Glomerular endothelial cell (primary cell): ENCODE measurements at places on chromosomes 7 and 10. TPM values are rescaled to one million over a fixed set of nuclear protein-coding genes. Genes with fewer than 3 reads are reported as not detected.
A peak's percentile ranks its signal among the peaks of the same experiment; 100 is the strongest.

The CALHM1 gene
- not detected in 2 replicates for total RNA-seq

DNA sequence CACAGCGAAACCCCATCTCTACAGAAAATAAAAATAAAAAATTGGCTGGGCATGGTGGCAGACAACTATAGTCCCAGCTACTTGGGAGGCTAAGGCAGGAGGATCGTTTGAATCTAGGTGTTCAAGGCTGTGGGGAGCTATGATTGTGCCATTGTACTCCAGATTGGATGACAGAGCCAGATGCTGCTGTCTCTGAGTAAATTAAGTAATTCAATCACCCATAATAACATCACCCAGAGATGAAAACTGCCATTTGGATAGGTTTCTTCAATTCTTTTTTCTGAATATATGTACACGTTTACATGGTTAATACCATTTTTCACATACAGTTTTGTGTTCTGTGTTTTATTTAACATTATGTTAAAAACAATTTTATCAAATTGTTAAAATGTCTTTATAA, 79.3 kb downstream of the WIPF3 start:
- no peak for DNase-seq

DNA sequence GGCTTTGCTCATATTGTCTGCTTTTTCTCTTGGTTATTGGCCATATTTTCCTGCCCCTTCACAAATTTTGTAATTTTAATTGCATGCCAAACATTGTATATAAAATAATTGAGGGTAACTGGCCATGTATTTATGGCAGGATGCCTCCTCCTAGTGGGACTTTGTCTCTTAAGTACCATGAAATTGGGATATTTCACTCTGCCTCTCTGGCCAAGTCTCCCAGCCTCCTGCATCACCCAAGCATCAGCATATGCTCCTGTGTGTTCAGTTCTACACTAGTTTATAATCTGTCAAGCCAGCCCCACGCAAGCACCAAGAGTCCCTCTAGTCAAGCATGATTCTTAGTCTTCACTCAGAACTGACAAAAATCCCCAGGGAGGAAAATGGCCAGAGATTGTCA, 44.2 kb upstream of the FHIP2A start:
- no peak for DNase-seq

DNA sequence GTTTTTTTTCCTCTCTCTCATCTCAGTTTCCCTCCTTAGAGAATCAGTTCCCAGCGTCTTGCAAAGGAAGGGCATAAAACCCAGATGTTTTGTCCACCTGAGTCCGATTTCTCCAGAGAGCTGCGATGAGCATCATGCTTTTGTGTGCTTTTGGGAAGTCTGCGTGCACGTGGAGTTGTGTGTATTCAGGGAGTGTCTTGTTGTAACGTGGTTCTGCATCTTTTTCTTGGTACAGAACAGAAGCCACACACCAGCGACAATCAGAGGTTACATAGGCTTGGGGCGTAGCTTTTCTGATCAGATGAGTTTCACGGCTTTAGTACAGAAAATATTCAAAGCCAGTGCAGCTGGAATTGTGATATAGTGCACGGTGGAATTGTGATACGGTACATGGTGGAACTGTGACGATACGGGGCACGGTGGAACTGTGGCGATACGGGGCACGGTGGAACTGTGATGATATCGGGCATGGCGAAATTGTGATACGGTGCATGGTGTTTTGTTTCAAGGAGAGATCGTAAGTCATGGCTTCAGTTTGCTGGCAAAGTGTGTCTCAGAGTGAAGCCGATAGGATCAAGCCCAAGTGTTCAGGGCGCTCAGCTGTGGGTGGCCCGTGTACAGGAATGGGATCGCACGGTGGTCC, 32.8 kb downstream of the FOXK1 start:
- DNase-seq, result no peak

DNA sequence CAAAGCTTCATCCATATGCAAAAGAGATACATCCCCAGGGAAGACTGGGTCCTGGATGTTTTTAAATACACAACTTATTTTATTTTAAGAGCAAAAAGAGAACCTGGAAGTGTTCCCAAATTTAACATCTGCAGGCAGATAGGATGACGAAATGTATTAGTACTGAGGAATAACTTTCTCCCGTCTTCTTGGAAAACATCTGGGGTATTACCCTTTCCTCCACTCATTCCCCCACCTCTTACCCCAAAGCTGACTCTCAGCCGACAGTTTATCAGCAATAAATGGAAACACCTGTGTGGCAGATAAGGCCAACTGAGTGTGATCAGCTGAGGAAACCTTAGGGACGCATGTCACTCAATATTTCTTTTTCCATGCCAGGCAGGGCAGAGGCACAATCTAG, 435.6 kb upstream of the NPVF start:
- no peak for DNase-seq

- no peak for DNase-seq
Measured at GRCh38 chr7:25998499-25998898, 153.5 kb upstream of the NFE2L3 start.

The AGBL3 gene
- 1.3 and 2.5 TPM in 2 replicates for total RNA-seq

DNA sequence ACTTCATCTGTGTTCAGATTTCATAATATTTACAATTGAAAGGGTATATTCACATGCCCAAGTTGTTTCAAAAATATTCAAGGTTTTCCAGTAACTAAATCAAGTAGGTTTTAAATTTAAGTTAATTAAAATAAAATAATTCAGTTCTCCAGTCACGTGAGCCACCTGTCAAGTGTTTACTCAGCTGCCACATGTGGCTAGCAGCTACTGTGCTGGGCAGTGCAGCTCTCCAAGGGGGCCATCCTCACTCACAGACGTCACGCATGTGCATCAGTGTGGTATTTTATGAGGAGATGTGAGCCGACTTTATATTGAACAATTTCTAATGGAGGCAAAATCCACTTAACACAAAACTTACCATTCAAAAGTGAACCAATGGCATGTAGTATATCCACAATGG, 69.7 kb upstream of the CAMK2B start:
- DNase-seq, result no peak

The SPAM1 gene
- not detected in 2 replicates for total RNA-seq

The ZNF804B gene
- total RNA-seq, result not detected in 2 replicates

The HMX2 gene
- total RNA-seq, result not detected in 2 replicates

The FOXI2 gene
- total RNA-seq, result not detected in 2 replicates

- no peak for DNase-seq
Measured at GRCh38 chr7:76201732-76202665, at the start of gene SRRM3. Gene SRRM3, plus strand, starts transcription at chr7:76201896. Its CDS starts 33,171 bp downstream, at chr7:76235067.

GRCh38 chr7:7870555-7870954, 98.0 kb upstream of the GLCCI1 start:
- DNase-seq, result no peak

The DCLRE1A gene
- 2.9 and 3.7 TPM in 2 replicates for total RNA-seq

- DNase-seq, result peak; percentile 10
Measured at GRCh38 chr7:18064242-18064838, 36.7 kb upstream of the PRPS1L1 start.

The PGAM2 gene
- not detected in 2 replicates for total RNA-seq

The ANKMY2 gene
- 7.8 and 9.2 TPM in 2 replicates for total RNA-seq

- no peak for DNase-seq
Measured at GRCh38 chr10:117663750-117664149, 121.2 kb downstream of the EMX2 start.

The C10orf105 gene
- not detected in 2 replicates for total RNA-seq

- DNase-seq, result no peak
Measured at GRCh38 chr10:21194510-21194993, 297.4 kb upstream of the NEBL start.

DNA sequence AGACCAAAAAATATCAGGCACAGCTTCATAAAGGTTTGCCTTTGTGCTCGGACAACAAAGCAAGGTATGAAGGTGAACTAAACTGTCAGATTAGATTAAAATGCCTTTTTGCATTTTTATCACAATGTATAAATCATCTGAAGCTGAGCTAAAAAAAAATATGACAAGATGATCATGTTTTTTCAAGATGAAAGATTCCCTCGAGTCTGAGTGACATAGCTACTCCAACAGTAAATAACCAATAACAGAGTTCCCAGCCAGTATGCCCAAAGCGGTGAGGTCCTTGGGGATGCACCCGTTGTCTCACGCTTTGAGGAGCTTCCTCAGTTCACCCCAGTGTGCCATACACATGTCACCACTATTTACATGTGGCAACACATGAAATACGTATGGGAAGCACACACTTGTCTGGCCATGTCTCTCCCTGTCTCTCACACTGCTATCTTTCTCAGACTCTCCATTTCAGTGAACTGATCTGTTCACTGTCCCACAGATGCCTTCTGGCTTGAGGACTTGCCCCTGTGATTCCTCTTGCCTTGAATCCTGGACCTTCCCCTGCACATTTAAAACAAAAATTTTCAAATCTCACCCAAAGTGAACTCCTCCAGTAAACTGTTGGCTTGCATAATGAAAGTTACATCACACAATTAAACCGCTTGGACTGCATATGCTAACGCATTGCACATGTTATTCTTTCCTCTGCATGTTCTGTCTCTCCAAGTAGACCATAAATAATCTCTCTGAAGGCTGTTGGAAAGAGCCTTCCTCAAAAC, 2.6 kb upstream of the PIK3CG start:
- no peak for DNase-seq

- DNase-seq, result no peak
Measured at GRCh38 chr10:70773965-70774809, 11.0 kb downstream of the TBATA start.

The WNT8B gene
- total RNA-seq, result not detected in 2 replicates

DNA sequence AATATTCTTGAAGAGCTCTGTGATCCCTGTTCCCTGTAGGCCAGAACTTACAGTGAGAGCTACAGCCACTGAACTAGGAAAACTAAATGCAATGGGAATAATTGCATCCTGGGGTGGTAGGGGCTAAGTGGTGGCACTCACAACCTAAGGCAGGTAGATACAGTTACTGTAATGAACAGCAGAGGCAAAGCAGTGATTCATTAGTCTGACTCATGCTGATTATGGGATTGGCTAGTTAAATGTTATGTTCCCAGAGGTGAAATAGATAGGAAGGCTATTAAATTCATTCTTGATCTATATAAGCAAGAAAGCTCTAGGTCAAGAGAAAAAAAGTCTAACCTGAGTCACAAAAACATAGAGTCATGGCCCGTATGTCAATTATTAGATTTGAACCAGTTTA, 173.1 kb upstream of the MALRD1 start:
- no peak for DNase-seq

GRCh38 chr7:100475549-100475948, 3.5 kb downstream of the TSC22D4 start:
- no peak for DNase-seq

The GFRA1 gene
- 0.99 and 5.6 TPM in 2 replicates for total RNA-seq

DNA sequence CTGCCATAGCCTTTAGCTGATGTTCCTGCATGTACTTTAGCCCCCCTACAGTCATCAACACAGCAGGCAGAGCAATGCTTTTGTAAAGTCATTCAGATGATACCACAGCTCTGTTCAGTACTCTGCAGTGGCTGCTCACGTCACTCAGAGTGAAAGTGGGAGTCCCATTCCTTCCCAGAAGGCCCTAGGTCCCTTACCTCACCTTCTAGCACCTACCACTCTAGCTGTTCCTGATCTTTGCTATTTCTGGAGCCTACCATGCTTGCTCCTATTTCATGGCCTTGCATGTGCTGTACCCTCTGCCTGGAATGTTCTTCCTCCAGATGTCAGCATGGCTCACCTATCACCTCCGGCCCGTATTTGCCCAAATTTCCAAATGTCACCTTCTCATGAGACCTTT, 94.4 kb upstream of the PRR15 start:
- no peak for DNase-seq

The MRLN gene
- not detected in 2 replicates for total RNA-seq

GRCh38 chr10:116059320-116059719, 213.7 kb downstream of the GFRA1 start:
- DNase-seq, result no peak

The SAMD9L gene
- 22.6 and 43.6 TPM in 2 replicates for total RNA-seq

DNA sequence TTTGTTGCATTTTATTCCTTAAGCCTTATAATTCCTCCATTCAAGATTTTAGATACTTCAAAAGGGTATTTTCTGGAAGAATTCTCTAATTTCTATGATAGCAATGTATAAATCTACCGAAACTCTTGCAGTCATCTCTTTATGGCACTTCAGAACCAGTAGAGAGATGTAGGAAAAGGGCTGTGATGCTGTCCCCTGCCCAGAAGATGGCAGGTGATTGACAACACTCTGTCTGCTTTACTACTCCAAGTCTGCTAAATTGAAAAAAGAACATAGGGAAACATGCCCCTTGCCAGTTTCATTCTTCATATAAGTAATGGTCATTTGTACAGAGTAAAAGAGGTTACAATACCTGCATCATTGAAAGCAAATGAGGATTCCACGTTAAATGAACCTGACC, 5.1 kb downstream of the TCTN3 start:
- no peak for DNase-seq

The PRSS2 gene
- 0.41 and 3.0 TPM in 2 replicates for total RNA-seq

DNA sequence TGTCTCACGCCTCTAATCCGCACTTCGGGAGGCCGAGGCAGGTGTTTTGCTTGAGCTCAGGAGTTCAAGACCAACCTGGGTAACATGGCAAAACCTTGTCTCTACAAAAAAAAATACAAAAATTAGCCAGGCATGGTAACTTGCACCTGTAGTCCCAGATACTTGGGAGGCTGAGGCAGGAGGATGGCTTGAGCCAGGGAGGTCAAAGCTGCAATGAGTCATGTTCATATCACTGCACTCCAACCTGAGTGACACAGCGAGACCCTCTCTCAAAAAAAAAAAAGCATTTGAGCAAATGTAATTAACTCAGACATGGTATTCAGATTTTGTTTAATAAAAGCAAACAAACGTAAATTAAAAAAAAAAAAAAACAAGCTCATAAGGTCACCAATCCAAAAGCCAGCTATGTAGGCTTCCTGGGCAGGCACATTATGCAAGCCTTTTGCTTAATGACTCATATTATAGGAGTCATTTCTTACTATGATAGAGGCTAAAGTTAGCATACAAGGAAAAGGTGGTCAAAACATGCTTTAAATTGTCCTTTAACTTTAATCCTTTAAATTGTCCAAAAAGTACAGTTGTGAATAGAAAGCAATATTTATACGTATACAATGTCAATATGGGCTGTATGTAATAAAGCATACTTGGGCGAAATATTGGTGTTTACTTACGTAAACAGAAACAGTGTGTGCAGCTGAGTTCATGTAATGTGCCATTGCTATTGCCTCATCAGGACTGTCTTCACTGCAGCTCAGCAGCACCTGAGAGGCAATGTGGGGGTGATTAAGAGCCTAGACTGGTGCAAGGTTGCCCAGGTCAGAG, 13.0 kb downstream of the AKR1D1 start:
- no peak for DNase-seq

The INSYN2A gene
- total RNA-seq, result 0.12 and 0.53 TPM in 2 replicates
